ENCODE measurements at places on chromosomes 13 and 19. TPM values are rescaled to one million over a fixed set of nuclear protein-coding genes. Genes with fewer than 3 reads are reported as not detected.

Gene PROZ
- not detected for total RNA-seq

GRCh38 chr19:20044663-20045062 is 5.4 kb upstream of the ZNF682 start:
- no peak overlapping the region for H3K4me3 ChIP-seq
- DNase-seq, result no peak
- no peaks in the 10 kb centered on the region for H3K36me3 ChIP-seq

Gene RNU6-9
- total RNA-seq, result not detected

GRCh38 chr19:12996406-12997094 is 1.3 kb downstream of the NFIX start:
- H3K4me1 ChIP-seq, result peaks cover 19% of the 10 kb centered on the region
- H3K4me3 ChIP-seq, result peak overlapping the region; percentile 61
- no peaks in the 10 kb centered on the region for H3K36me3 ChIP-seq
- no peak for DNase-seq
- H3K27ac ChIP-seq, result peak overlapping the region; percentile 81
- H3K27me3 ChIP-seq, result peaks cover 23% of the 10 kb centered on the region

DNA sequence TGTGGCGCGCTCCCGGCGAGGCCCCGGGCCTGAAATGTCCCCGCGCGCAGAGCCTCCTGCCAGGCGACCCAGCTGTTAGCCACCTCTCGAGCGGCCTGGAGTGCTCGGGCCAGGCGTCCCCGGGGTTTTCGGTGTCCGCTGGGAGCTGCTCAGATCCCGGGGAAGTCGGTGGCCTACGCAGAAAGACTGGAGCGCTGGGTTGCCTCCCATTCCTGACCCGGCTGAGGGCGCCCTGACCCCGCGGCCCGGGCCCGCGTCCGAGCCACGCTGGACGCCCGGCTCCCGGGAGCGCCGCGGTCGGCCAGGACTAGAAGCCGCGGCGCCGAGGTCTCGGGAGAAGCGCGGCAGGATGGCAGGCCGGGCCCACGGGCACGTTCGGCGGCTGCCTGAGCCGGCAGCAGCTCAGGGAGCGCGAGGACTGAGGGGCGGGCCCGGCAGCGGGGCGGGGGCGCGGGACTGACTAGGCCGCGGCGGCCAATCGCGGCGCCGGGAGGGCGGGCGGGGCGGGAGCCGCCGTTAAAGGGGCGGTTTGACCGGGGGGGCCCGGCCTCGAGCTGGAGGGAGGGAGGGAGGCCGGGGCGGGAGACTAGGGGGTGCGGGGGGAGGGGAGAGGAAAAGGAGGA is 1.3 kb upstream of the ZIC2 start:
- peaks cover 95% of the 10 kb centered on the region for H3K27me3 ChIP-seq
- H3K4me3 ChIP-seq, result peak overlapping the region; percentile 40
- no peaks in the 10 kb centered on the region for H3K36me3 ChIP-seq
- H3K4me1 ChIP-seq, result peaks cover 4% of the 10 kb centered on the region

GRCh38 chr13:22024381-22024994 is 353.6 kb downstream of the FGF9 start:
- H3K36me3 ChIP-seq, result no peaks in the 10 kb centered on the region
- no peak for DNase-seq
- H3K27ac ChIP-seq, result no peak overlapping the region
- no peaks in the 10 kb centered on the region for H3K4me1 ChIP-seq
- no peak overlapping the region for H3K4me3 ChIP-seq

Gene GGN
- total RNA-seq, result 0.52 TPM

Gene RTBDN
- total RNA-seq, result not detected

Gene CEBPA
- total RNA-seq, result 43.4 TPM

All from left lung (tissue), 14 donors.